ENCODE measurements at places on chromosomes 13 and 19.

- DNase-seq = no peak
Observed at GRCh38 chr19:7512400-7512851, 3.5 kb upstream of the ZNF358 start.

DNA sequence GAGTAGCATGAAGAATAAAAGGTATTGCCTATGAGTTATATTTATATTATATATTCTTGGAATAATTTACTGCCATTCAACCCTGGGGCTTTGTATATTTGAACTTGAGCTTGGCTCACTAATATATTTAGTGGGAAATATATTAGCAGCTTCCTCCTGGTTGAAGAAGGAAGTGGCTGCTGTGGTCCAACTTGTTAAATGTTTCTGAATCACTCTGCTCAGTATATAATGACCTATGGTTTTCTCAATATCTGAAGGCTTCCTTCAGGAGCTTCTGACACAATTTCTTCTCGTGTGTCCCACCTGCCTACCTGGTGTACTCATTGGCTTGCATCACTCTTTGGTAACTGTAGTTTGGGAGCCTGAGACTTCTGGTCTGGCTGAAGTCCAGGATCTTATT, 646.4 kb downstream of the TBC1D4 start:
- DNase-seq = no peak

DNA sequence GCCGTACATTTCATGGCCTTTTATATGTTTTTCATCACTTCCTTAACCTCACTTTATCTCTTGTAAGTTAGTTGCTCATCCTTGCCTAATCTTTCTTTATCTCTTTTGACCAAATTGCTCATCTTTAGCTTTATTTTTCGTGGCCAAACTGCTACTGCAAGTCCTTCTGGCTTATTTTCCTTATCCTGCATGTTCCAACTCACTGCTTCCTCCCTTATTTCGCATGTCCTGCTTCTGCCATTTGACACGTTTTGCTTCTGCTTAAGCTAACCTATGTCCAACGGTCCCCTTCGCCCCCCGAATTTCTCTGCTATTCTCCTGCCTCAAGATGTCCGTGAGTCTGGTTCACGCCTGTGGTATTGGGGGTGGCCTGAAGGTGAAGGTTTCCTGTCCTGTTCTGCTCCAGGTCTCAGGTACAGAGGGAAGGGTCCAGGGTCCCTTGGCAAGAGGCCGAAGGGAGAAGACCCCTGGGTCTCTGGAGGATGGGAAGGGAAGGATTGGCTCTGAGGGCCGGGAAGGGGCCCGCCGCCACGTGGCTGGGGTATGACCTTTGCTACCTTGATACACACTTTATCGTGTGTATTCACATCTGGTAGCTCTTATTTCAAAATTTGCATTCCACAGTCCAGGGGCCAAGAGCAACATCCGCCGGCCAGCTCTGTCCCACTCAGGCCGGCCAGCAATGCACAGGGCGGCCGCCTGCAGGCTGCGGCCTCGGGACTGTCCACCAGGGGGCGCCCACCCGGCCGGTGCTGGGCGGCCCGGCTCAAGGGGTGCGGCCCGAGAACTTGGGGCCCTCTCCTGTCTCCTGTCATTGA, 2.9 kb upstream of the C19orf85 start:
- no peak for DNase-seq

- no peak for DNase-seq
Observed at GRCh38 chr13:110280985-110281688, 25.8 kb downstream of the COL4A1 start.

- no peak for DNase-seq
Observed at GRCh38 chr19:49556412-49557398, 23.7 kb downstream of the NOSIP start.

- no peak for DNase-seq
Observed at GRCh38 chr19:14582894-14583340, at the start of gene CLEC17A. Gene CLEC17A, plus strand, starts transcription at chr19:14583084. Its CDS starts 77 bp downstream, at chr19:14583161.

DNA sequence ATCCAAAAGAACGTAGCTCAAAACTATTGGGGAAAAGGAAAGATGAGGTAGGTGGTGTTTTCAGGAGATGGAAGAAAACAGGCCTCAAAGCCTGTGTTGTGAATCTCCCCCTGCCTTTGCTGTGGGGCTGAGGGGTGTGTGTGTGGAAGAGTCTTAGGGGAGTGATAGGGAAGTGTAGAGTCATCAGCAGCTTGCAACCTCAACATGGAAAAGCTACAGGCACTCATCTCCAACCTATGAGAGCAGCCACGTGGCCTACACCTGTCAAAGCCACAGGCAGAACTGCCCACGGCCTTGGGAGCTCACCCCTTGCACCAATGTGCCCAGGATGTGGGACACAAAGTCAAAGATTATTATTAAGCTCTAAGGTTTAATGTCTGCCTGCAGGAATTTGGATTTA, 4.3 kb upstream of the SIGLEC12 start:
- DNase-seq = no peak

- DNase-seq = no peak
Observed at GRCh38 chr19:17860993-17861360, 1.3 kb downstream of the RPL18A start.

DNA sequence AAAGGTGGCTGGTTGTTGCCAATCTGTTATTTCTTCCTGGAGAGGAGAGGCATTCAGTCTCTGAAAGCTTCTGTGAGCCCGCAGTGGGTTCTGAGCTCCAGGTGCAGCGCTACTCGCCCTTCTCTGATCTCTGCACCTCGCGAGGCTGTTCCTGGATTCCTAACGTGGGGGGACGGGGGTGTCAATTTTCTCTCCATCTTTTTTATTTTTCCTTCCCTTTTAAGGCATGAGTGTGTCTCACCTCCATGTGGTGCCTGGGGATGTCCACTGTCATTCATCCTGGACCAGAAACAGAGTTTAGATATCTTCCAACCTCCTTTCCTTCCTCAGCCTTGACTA, 626 bp downstream of the ZNF233 start:
- DNase-seq = no peak

DNA sequence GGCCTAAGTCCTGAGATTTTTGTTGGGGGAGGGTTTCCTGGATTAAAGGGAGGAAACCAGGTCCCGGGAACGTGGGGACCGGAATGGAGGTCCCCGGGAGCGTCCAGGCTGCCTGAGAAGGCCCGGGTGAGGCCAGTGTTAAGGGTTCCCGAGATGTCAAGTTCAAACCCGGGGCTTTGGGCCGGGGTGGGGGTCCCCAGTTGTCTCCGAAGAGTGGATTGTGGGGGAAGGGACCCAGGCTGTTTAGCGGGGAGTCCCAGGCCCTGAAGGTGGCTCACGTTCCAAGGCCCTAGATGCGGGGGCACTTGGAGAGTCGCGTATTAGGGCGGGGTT, 262 bp downstream of the COX7A1 start:
- DNase-seq = no peak

DNA sequence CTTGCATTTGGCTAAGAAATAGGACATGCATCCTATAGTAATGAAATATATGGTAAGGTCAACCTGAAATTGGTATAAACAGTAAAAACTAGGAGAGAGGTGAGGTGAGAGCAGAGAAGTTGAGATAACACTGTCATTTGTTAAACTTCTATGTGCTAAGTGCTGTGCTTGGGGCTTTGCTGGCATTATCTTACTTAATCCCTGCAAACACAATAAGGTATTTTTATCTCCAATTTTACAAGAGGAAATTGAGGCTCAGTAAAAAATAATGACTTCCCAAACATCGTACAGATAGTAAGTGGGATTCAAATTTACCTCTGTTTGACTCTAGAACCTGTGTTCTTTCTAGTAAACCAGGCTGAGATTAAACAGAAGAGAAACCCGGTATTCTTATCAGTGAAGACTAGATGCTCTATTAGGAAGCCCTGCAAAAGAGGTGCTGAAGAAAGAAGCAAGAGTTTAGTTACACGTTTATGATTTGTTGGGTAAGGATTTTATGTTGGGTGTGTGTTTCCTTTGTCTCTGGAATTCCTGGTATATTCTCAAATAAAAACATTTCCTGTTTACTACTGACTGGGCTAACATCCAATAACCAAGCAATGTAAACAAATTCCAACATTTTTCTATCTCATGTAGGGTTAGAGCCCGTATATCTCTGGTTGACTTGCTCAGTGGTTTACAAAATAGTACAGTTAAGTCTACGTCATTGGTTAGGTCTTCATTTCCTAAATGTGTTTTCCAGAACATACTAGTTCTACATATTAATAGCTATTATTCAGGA, 137.3 kb upstream of the FNDC3A start:
- DNase-seq = no peak

- no peak for DNase-seq
Observed at GRCh38 chr13:50932091-50932490, 22.5 kb downstream of the RNASEH2B start.

- DNase-seq = no peak
Observed at GRCh38 chr13:20160306-20161274, at the start of gene GJA3. Gene GJA3, minus strand, starts transcription at chr13:20161052. Its CDS starts 17,764 bp downstream, at chr13:20143288.

DNA sequence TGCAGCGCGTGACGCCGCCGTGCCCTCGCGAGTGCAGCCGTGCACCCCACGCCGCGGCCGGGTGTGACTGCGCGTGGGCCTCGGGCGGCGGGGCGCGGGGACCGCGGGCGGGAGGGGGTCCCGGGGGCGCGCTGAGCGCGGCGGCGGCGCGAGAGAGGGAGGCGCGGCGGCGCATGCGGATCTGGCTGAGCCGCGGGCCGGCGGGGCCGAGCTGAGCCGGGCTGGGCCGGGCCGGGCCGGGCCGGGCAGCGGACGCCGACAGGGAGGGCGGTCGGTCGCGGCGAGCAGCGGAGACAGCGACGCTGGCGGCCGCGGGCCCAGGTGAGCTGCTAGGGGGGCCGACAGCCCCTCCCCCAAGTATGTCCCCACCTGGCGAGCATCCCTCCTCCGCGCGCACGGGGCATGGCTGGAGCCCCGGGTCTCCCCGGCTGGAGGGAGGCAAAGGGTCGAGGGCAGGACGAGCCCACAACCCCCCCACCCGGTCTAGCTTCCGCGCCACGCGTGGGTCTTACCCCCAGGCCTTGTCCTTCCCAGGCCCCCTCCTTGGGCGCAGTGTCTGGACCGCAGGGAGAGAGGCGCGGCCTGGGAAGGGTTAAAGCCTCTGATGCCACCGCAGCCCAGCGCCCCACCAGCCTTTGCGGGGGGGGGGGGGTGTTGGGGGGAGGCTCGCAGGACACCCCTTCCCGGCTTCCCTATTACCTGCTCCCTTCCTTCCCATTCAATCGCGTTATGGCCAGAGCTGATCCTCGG, at the start of gene SPTBN4:
SPTBN4 (plus strand) TSS at position 17 of the 750 bp plus-strand sequence. CDS start 5,621 bp downstream, outside the sequence.
- DNase-seq = no peak

DNA sequence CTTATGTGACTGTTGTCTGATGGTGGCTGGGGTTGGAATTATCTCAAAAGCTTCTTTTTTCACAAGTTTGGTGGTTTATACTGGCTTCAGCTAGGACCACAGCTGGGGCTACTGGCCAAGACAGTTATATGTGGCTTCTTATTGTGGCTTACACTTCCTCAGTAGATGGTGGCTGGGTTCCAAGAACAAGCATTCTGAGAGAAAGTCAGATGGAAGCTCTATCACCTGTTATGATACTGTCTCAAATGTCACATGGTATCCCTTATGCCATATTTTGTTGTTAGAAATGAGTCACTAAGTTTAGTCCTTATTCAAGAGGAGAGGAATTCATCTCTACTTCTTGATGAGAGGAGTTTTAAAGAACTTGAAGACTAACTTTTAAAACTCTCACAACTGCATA, 41.6 kb downstream of the NDFIP2 start:
- no peak for DNase-seq

- no peak for DNase-seq
Observed at GRCh38 chr13:94595001-94595949, 677 bp downstream of the TGDS start.

DNA sequence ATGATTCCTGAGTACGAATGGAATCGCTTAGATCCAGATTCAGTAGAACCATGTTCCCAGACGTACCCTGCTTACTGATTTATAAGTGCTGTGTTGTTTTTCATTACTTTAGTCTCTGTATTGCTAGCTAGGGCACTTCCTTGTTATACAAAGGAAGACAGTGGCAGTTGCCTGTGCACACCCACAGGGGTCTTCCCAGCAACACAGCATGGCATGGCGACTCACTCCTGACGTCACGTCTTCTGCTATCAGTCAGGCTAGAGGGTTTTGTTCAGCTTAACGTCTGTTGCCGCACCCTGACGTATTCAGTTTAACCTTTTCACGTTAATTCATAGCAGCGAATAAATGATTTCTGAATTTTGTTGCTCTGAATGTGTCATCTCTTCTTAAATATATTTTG, 295.1 kb downstream of the MYO16 start:
- DNase-seq = no peak

DNA sequence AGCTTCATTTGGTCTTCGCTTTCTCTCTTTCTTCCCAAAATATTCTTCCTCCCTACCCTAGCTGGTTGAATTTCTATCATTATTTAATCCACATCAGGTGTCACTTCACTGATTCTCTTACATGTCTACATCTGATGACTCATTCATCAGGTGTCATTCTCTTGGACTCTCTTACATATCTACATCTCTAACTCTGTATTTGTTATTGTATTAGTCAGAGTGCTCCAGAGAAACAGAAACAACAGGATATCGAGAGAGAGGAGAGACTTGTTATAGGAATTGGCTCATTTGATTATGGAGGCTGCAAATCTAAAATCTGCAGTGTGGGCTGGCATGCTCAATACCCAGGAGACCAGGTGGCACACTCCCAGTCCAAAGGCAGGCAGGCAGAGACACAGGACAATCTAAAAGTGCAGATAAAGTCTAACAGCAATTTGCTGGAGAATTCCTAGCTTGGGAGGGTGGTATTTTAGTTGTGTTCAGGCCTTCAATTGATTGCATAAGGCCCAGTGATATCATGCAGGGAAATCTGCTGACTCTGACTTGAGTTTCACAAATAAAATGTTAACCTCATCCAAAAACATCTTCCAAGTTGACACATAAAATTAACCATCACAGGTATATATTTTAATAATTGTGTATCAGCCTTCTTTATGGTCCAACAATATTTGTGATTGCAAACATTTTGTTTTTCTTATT, 541.4 kb upstream of the SLITRK5 start:
- DNase-seq = no peak

GRCh38 chr19:22625266-22626035, 8.7 kb upstream of the ZNF492 start:
- DNase-seq = no peak

DNA sequence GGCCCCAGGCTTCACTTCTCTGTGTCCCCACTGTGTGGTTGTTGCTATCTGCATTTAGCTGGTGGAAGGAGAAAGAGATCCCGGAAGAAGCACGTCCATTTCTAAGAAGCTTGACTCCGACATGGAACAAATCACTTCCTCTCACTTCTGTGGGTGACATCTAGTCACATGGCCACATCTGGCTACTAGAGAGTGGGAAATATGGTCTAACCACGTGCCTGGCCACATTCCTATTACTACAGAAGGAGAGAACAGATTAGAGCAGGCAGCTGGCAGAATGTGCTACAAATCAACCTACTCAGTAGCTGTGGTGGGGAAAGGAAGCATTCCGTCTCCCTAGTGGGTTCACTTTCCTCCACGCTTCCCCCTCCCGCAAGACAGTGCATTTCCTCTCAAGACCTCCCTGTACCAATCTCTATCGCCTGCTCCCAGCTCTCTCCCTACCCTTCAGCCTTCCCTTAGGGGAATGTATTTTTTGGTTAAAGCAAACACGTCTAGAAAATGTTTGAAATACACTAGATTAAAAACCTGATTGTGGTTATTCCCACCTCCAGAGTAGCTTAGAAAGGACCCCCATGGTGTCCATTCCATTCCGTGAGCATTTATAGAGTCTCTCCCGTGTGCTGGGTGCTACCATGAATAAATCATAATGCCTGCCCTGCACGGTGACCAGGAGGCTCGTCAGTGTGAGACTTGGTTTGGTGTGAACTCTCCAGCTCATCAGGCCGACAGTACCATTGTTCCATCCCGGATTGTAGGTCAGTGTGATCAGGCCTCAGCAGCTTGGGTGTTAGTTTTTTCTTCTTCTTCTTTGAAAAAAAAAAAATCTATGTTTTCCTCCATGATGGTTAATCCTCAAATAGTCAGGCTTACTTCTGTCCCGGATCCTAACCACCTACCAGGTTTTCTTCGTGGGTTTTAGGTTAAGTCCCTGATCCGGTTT, 8.0 kb upstream of the AMER2 start:
- no peak for DNase-seq

GRCh38 chr13:110415669-110416068, 108.6 kb downstream of the COL4A2 start:
- DNase-seq = no peak
